Stimulated activated CD8-positive, alpha-beta memory T cell treated with anti-CD3 and anti-CD28 coated beads, Interleukin-2, amount 100 ng/mL, for 1 hour (primary cell): ENCODE measurements at places on chromosomes 2 and 18.

DNA sequence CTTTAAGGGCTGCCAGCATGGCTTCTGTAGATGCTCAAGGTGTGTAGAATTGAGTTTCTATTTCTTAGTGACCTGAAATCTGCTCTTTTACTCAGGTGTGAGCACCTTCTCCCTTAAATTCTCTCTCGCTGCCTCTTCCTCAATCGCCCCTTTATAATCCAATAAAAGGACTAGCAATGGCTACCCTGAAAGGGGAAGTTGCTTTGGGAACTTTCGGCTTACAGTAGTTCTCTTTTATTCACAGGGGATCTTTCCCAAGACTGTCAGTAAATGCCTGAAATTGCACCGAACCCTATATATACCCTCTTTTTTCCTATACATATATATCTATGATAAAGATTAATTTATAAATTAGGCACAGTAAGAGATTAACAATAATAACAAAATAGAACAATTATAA is 121.8 kb downstream of the ACTR3 start:
- DNase-seq: no peak

DNA sequence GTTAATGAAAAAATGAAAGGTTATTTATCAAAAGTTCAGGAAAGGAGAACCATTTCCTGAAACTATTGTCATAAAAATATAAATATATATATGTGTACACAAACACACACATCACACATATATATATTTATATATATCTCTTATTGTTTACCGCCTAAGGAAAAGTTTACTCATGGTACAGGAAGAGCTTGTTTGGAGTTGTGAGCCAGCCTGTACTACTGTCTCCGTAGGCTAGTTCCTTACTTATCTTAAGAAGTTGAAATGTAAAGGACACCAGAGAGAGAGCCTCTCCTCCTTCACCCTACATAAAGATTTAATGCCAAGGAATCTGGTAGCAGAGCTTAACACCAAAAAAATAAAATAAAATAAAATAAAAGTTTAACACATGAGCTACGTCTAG is 19.6 kb downstream of the DSC1 start:
- DNase-seq: no peak

DNA sequence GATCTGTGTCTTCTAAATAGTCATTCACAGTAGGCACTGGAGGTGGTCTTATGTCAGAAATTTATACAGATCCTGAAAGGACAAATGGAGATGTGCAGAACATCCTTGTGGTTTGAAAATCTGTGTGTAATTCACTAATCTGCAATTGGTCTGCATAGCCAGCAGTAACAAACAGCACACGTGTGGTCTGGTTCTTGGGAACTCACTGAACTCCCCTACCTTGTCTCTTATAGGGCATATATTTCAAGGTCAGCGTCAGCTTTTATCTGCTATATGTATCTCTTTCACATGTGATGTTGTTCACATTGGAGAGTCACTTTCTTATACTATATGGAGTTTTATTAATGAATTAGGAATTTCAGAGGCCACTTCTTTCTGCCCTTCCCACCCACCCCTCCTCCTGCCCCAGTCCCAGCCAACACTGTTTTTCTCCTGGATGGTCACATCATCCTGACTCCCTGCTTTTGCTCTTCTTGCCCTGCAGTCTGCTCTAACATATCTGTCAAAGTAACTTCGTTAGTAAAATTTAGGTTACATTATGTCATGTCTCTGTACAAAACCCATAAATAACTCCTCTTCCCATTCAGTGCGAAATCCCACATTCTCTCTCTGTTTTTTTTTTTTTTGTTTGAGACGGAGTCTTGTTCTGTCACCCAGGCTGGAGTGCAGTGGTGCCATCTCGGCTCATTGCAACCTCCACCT is 35.4 kb upstream of the CABYR start:
- no peak for DNase-seq

DNA sequence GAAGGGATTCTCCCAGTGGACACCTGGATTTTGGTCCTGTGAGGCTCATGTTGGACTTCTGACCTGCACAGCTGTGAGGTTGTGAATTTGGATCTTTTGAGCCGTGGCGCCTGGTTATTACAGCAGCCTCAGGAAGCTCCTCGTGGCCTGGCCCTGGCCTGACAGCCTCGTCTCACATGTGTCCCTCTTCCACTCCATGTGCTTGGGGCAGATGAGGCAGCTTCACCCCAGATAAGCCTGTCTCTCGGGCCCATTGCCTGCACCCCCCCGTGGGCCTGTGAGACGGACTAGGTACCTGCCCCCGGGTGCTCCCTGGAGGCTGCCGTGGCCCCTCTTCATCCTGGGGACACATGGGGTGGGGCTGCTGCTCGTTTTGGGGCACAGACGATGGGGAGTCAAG is 51.2 kb downstream of the CTDP1 start:
- no peak for DNase-seq

GRCh38 chr2:26988058-26988860 is 17.8 kb downstream of the MAPRE3 start:
- no peak for DNase-seq

DNA sequence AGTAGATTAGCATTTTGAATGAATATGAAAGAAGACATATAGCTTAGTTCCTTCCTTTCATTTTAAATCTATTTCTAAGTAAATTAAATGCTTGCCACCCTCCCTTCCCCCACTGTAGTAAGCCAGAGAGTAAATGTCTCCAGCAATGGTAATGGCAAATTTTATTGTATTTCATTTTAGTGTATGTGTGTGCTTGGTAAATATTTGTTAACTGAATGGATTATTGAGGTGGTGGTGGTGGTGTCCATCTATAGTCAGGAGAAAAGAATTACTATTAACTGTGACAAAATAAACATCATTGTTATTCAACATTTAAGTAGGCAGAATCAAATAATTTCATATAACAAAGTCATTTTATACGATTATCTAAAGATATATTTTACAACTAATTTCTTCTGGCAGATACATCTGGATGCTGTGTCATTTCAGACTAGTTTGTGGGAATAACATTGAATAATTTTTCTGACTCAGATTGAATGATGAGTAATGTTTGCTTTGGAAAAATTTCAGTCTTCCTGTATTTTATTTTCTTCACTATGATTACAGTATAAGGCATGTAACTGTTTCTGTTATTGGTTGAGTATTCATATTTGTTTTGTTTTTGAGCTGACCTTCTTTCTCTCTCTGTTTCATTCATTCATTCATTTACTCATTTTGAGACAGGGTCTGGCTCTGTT is 18.3 kb downstream of the ASXL3 start:
- DNase-seq: no peak
